NCI-H1105 treated with DMSO at 0.1 percent for 48 hours (cell line): ENCODE measurements at places on chromosomes 4 and X.
A peak's percentile ranks its signal among the peaks of the same experiment; 100 is the strongest.

DNA sequence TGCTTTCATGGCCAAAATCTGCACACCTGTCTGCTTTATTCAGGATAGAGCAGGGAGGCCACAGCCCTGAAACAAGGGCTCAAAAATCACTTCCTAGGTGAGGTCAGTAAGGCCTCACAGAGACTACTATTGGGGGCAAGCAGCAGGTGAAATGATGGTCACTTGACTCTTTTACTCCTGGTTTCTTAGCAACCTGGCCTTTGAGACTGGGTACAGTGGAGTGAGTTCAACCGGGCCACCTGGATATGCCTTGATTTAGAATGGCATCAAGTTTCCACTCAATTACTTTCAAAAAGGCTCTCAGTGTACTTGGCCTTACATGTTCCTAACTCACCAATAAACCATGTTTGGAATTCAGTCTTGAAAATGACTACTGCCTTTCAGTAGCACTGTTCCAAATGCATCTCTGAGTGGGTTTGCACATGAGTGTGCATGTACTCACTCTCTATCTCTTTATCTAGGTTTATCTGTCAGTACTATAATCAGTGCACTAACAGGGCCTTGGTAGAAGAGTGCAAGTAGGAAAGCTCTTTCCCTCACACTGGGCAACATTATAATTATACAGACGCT, 388.2 kb downstream of the OPHN1 start:
- no peak for DNase-seq

DNA sequence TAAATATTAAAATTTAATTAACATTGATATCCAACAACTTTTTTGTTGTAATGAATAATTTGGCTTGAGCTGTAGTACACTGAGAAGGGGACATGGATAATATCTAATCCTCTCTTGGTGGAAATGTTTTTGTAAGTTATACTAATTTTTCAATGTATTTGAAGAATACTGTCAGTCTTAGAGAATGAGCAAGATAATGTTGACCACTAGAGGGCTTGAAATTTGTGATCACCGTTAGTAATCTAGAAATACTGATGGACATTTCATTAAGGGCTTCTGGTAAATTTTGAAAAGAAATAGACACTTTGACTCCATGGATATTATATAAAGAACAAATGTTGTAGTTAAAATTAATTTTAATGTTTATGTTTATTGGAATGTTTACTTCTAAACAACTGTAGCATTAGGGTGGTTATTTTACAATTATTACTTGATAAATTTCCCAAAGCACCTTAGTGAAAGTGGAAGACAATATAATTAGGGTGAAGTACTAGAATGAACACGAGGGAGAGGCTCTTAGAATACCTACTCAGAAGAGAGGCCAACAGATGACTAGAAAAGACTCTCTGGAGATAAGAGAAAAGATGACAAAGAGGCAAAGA, 20.0 kb upstream of the CAMK2D start:
- DNase-seq, result peak; percentile 7

DNA sequence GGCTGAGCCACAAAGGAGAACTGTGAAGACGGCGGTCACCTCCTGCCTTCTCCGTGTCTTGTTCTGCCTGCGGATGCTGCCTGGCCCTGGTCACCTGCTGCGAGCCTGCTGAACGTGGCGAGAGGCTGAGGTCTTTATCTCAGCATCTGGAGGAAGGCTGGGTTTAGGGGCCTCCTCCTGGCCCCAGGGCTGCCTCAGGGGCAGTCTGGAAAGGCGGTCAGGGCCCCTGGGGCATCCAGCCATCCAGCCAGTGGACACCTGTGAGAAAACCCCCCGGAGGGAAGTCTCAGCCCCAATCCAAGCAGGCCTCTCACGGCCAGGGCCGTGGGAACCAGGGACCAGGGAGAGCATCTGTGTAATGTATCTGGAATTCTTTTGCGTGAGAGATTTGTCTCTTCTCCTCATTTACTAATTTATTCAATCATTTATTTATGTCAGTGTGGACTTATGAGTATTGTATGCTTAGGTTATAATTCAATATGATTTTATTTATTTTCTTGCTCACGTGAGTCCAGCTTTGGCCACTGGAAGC, 11.3 kb downstream of the PDE6B start:
- DNase-seq, result no peak

DNA sequence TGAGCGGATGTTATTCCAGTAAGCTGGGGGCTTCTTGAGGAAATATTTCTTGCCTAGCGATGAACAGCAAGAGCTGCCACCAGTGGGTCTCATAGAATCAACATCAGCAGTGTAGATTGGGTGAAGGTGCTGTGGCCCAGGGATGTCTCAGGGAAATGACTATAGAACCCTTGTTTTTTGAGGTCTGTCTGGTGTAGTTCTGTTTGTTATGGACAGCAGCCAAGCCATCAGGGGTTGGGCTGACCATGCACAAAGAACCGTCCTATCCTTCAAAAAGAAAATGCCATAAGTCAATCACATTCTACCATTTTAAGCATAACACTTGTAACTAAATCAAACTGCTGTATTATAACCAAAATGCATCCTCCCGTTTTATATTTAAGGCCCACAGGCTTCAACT, 17.3 kb upstream of the C1GALT1C1 start:
- DNase-seq, result no peak

- peak; percentile 88 for DNase-seq
Measured at GRCh38 chrX:16882702-16883486, 12.7 kb upstream of the RBBP7 start.

DNA sequence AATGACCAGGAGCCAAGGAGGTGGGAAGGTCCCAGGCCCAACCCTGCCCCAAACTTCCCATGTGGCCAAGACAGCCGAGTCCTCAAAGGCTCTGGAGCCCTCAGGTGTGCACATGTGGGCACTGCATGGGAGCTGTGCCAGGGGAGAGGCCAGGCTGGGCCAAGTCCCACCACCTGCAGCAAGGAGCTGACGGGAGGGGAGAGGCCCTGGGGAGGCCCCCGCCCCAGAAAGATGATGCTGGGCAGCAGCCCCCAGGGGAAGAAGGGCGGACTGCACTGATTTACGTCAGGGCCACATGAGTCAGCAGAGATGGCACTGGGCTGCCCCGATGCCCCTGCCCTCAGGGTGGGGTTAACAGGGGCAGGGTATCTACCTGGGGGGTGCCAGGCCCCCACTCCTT, 1.4 kb downstream of the L1CAM start:
- DNase-seq, result peak; percentile 46

DNA sequence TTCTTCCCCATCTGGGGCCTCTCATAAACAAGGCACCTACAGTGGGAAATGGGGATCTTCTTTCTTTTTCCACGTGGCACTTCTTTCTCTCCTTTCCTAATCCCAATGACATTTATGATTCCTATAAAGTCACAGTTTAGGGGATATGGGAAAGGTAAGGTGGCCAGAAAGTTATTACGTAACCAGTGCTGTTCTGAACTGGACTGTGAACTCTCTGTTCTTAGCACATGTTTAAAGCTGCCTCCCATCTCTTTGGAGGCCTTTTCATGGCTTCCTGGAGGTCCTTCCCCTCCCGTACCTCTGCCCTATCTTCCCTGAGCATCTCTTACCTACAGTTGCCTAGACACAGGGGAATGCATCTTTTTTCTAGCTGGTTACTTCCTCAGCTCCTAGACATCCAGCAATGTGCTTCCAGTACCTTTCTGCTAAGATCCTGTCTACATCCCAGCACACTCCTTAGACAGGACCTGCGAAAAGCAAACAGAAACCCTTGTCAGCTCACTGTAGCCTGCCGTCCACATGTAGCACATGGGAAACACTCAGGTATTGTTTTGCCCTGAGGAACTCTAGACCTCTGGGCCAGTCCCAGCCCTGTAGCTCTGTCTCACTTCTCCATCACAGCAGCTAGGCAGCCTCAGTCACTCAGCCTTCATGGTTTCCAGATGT, 195.4 kb downstream of the NWD2 start:
- no peak for DNase-seq

- peak; percentile 57 for DNase-seq
Measured at GRCh38 chr4:32025851-32026459, 1305.8 kb downstream of the PCDH7 start.

DNA sequence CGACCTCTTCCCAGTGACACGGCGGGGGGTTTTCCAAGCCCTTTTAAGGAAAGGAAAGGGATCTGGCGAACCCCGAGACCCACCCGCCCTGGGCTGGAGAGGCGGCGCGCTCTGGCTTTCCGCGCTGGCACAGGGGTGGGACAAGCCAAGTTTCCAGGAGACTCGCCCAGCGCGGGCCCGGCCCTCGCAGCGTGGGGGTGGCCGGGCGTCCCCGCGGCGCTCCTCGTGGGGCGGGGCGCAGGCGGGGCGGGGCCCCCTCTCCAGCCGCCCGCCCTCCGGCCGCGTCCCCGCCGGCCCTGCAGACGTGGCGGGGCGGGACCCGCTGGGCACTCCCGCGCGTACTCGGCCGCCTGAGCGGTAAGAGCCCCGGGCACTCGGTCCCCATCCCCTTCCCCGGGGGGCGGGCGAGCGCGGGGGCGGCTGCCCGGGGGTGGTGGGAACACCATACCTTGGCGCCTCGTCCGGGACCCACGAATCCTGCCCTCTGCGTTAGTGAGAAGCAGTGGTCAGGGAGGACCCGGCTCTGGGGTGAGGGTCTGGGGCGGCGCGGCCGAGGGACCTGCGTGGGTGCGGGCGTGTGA, at the start of gene FAM114A1:
FAM114A1 (plus strand) TSS at position 329 of the 581 bp plus-strand sequence. CDS start 10,273 bp downstream, outside the sequence.
- DNase-seq, result peak; percentile 26

DNA sequence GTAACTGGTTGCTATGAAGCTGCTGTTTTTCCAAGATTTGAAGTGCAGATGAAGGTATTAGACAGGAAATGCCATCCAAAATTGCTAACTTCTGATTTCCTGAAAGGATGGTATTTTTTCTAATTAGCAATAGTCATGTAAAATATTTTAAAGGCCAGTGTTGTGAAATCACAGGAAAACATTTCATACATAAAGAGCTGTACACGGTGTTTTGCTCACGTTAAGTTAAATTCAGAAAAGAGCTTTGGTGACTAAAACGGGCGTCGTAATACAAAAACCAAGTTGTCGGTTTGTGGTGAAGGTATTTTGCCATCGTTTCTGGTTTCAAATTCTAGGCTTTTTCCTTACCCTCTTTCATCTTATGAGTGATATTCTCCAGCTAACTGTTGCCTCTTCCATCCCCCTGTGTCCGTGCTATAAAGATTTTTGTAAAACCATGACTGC, 39.8 kb downstream of the AFF1 start:
- no peak for DNase-seq

DNA sequence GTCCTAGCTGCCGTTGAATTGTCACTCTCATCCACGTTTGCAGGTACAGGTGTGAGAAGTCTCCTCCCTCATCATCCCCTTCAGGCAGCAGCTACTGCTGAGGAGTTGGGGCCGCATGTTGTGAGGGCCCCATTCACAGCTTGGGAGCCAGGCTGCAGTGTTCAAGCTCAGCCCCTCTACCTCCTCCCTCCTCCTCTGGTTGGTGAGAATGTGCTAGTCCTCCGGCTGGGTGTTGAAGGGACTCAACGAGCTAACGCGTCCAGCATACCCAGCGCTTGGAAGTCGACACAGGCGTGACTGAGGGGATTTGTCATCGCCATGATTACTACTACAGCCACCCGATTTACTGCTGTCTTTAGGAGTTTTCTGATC, 82.0 kb upstream of the PSAPL1 start:
- DNase-seq, result no peak

DNA sequence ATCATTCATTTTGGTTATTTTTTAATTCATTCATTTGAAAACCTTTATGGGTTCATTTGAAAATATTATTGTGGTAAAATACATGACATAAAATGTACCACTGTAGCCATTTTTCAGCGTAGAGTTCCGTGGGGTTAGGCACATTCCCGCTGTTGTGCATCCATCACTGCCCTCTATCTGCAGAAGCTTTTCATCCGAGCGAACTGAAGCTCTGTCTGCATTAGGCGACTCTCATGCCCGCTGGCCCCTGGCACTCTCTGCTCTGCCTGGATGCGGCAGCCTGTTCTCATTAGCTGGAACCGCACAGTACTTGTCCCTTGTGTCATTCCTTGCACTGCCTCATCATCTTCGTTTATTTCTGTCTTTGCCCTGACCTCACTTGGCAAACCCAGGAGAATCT, 17.5 kb downstream of the CFAP99 start:
- DNase-seq, result no peak

DNA sequence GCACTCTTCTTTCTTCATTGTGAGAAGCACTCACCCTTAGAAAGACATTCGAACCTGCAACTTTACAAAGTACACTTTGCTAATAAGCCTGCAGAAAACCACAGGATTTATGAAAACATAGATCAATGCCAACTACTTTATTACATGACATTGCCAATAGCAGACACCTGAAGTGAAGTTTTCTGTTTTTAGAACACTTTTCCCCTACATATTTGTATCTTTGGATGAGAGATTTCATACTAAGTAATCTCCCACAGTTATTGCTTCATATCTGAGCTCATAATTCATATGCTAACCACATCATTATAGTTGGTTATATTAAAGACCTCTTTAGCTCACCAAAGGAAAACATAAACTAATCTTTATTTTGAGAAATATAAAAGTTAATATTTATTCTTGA, 276.5 kb upstream of the CTSO start:
- DNase-seq, result no peak

DNA sequence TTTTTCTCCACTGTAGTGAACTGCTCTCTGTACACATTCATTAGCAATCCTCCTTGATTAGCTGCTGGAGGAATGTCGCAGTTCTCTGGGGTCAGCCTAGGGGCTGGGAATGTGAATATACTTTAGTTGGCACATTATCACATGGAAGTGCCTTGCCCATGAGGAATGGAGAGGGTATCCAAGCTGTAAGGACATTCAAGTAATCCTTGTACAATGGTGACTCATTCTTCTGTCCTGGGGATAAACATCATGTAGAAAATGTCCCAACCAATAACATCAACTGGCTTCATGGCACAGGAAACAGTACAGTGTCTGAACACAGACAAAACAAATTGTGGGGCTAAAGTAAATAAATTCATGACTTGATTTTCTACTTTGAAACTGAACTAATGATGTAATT, 147.1 kb downstream of the GLRA2 start:
- DNase-seq, result no peak

- DNase-seq, result no peak
Measured at GRCh38 chrX:41335198-41335957, 1.4 kb downstream of the DDX3X start.

GRCh38 chr4:110550260-110550659, 72.6 kb downstream of the PITX2 start:
- no peak for DNase-seq

DNA sequence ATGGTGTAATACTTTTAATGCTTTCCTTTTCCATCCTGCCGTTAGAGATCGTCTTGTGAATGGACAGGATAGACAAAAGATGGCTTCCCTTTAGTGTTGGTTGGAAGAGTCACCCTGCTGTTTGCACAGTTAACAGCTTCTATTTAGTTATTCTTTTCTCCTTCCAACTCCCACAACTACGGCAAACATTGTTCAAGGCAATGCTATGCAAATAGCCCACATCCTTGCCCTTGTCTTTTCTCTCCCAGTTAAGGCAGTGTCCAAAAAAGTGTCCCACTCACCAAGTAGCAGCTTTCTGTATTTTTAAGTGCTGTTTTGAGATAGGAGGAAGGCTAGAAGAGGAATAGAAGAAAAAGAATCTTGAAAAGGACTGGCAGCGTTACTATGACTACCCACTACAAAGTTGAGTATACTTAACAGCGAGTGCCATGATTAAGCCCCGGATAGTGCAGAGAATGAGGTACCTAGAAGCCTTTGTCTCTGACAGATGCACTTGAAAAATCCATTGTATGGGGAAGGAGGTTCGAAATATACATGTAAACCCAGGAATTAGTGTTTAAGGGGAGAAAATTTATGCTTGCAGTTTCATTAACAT, 12.1 kb upstream of the RUFY3 start:
- DNase-seq, result no peak

- no peak for DNase-seq
Measured at GRCh38 chr4:156931267-156931666, 40.3 kb downstream of the PDGFC start.

- no peak for DNase-seq
Measured at GRCh38 chr4:19520939-19521520, 730.7 kb upstream of the SLIT2 start.

GRCh38 chr4:38149472-38149996, 189.3 kb downstream of the PTTG2 start:
- DNase-seq, result no peak
